ENCODE measurements at places on chromosomes 4 and X.

- DNase-seq = no peak
These were observed 50.9 kb upstream of the PRDX4 start for GRCh38 chrX:23616361-23616760.

DNA sequence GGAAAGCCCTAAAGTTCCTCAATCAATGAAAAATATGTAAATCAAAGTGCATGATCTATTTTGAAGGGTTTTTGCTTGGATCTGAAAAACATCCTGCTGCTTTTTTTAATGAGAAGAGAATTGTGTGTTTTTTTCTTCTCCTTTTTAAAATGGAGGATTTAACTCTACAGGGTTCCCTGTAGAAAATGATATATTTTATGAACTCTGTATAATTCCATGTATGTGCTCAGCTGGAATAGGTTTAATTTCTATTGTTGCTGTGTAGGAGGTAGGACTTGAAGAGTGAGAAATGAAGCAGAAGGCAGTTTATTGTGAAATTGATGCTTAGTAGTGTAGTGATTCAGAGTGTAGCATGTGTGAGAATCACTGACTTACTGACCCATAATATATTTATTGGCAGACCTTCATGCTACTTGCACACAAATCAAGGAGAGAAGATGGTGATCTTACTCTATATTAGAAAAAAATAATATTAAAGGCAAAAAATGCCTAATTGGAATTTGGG lies 286.8 kb upstream of the FSTL5 start:
- DNase-seq = no peak

- peak; percentile 2 for DNase-seq
These were observed 172.9 kb downstream of the PRDM5 start for GRCh38 chr4:120749445-120750151.

GRCh38 chr4:76982638-76983584 lies 33.4 kb downstream of the SEPTIN11 start:
- no peak for DNase-seq

GRCh38 chrX:50889582-50889981 lies 21.0 kb upstream of the BMP15 start:
- DNase-seq = no peak

DNA sequence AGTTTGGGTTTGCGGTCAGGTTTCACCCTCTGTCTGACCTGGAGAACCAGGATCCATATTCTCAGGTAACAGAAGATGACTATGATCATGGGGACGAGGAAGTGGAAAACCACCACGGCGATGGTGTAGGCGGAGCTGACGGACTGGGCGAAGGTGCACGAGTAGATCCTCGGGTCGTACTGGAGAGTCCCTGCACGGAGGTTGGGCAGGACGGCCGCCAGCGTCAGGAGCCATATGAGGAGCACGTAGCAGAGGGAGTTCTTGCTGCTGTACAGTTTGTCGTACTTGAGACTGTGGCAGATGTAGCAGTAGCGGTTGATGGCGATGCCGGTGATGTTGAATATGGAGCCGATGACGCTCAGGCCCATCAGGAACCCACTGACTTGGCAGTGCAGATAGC lies 21.3 kb downstream of the MTNR1A start:
- DNase-seq = no peak

GRCh38 chr4:78667325-78667724 lies 108.8 kb upstream of the BMP2K start:
- no peak for DNase-seq

DNA sequence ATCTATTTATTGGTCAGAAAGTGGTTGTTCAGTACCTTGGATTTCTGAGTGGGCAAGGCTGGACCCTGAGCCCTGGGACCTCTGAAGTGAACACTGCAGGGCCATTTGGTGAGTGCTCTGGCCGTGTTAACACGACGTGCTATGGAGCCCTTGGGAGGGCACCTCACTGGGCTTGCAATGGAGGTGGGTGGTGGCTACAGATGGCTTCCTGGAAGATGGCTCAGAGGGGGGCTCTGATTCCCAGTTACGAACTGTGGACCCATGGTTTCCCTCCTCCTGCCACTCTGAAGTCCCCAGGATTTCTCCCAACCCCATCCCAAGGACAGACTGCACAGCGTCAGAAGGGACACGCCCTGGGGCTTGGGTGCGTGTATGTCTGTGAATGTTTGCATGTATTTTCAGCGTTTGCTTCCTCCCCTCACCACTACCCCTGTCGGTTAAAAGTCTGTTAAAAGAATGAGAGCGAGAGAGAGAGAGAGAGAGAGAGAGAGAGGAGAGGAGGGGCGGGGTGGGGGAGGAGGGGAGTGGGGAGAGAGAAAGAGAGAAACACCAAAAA lies 3.7 kb upstream of the RHOH start:
- DNase-seq = no peak

GRCh38 chr4:19547463-19547862 lies 704.2 kb upstream of the SLIT2 start:
- no peak for DNase-seq

- DNase-seq = no peak
These were observed 51.6 kb downstream of the SUPT20HL2 start for GRCh38 chrX:24262309-24262708.

- DNase-seq = no peak
These were observed 19.1 kb downstream of the STARD8 start for GRCh38 chrX:68666580-68666979.

- no peak for DNase-seq
These were observed 276.3 kb downstream of the DCTD start for GRCh38 chr4:182640932-182641331.

DNA sequence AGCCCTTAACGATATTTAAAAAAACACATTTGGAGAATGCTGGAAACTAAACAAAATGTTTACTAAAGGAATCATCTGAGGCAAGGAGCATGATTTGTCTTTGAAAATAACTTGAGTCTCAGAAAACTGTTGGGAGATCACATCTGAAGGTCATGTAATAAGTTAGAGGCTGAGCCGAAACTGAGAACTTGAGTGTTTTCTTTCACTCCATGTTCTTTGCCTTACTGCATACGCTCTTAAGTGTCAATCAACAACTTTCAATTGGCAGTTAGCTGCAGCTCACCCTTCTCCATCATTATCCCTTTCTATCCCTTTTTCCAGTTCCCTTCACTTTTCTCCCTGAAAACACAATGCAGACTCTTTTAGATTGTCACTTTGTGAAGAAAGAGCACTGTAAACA lies 216.2 kb downstream of the ADGRA3 start:
- DNase-seq = no peak

DNA sequence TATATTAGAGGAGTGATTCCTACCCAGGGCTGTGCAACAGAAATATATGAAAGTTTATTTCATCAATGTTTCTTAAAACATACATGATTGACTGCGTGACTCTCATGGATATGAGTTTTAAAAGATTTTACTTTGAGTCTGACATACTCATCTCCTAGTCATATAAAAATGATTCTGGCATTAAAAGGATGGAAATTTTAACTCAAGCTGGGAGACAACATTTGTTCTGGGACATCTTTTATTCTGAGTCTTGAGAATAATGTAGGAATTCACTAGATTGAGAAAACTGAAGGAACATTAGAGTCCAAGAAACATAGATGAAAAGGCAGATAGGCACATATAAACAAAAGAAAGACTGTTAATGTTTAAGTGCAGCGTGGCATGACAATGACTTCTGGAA lies 649.6 kb downstream of the SPRY1 start:
- DNase-seq = no peak
